Activated T-helper 9 cell treated with anti-CD3 and anti-CD28 coated beads, Interleukin-2, amount 50 U/mL, for 16 hours (primary cell): ENCODE measurements at places on chromosomes 3 and 15.

DNA sequence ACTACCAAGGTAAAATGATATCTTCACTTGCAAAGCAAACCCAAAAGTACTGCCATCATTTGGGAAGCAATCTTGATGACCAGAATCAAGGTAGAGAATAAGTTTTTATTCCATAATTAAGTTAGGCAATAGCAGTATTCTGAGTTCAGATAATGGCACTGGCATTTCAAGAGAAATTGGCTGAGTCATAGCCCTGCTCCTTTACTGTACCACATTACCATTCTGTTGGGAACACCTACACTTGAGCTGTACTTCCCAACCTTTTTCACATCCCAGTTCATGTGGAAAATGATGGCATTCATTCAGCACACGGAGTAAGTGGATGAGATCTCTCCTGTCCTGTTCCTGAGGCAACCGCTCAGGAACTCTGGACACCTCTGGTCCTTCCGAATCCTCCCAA, 311.6 kb upstream of the TPRG1 start:
- DNase-seq = no peak

- no peak for DNase-seq
Measured at GRCh38 chr3:71659864-71660591, 65.2 kb downstream of the EIF4E3 start.

DNA sequence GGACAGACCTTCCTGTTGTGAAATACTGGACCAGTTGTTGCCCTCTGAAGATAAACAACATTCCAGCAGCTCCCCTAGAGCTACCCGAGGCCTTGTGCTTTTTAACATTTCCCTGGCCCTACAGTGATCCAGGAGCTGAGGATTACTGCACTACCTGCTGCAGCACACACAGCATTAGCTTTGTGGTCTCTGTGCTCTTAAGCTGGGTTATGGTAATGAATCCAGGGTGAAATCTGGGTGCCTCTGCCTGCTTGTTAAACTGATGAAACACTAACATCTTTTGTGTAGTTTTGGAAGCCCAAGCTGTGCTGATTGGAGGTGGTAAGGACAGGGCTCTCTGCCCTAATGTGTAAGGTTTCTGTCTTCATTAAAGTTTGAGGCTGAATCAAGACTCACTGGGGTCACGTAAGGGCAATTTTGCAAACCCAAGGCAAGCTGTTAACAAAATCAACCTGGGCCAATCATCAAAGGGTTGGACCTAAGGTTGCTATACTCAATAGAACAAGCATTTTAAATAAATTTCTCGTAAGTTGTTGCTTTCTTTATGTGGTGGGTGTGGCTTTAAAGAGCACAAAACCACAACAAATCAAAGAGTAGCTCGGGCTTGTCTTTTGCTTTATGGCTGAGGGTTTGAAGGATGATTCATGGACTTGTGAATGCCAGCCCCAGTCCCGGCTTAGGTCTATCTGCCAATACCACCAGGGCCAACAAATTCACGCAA, 183.9 kb downstream of the TPRG1 start:
- no peak for DNase-seq

GRCh38 chr3:181637056-181637455, 74.7 kb upstream of the SOX2 start:
- DNase-seq = no peak
